Esophagus squamous epithelium (tissue), 5 donors: ENCODE measurements at places on chromosomes 11 and 22.

DNA sequence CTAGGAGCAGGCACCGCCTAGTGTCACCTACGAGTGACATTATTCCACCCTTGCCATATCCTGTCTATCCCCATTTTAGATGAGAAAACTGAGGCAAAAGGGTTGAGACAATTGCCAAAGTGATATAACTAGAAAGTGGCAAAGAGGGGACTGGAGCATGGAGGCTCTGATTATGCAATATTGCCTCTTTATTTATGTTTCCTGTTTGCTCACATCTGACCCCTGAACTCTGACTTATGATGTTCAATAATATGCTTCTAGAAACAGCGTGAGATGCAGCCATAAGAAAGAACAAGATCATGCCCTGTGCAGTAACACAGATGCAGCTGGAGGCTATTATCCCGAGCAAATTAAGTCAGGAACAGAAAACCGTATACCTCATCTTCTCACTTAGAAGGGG lies 7.7 kb downstream of the ELF5 start:
- no peak for DNase-seq

- DNase-seq: no peak
Observed at GRCh38 chr11:106321601-106322000, 244.1 kb downstream of the AASDHPPT start.

DNA sequence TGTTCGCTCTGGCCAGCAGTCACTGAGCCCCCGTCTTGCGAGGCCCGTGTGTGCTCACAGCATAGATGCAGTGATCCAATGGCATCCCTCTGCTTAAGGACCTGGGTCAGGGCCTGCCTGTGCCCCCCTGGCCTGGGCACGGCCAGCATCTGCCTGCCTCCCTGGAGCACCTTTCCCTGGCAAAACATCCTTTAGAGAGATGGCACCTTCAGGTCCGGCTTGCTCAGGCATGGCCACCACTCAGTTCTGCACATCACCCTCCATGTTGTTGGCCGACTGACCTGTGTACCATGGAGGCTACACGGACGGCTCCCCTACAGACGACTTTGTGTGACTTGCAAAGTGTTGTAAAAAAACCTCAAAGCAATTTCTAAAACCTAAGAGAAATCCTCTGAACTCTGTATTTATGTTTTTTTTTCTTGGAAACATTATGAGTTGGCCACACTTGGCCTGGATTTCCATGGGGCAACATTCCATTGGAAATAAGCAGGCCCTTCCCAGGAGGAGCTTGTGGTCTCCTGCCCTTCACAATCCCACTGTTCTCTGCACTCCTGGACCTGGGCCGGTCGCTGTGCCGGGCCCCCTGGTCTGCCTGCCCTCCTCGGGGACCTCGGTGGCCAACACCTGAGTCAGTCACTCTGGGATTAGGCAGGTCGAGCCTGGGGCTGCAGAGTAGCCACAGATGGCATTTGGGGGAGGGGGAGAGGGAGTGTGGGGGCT lies 592.4 kb downstream of the TBC1D22A start:
- no peak for DNase-seq

- DNase-seq: no peak
Observed at GRCh38 chr11:121226415-121227263, 65.9 kb upstream of the SC5D start.

- DNase-seq: no peak
Observed at GRCh38 chr11:38547462-38547861, 1949.4 kb upstream of the RAG2 start.

DNA sequence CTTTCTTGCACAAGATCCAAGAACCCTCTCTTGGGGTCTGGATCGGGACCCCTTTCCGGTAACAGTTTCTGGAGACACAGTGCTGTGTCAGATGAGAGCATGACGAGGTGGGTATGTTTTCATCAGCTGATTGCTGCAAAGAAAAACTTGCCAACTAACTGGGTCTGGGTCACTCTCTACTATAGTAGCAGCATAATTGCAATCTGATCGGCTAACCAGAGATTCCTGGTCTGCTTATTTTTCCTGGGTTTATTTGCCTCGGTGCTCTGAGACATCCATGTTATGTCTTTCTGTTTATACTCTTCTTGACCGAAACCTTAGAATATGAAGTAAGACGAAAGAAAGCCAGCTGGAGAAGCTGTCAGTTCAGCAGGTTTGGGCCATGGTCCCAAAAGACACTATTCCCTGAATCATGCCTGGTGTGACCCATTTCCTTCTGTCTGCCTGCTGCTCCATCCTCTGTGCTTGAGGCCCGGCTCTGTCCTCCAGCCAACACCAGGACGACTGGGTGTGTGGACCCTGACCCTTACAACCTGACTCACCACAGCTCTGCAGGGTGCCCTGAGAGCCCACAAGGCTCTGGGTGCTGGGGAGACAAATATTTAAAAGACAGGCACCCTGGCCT lies 24.1 kb upstream of the CLMP start:
- DNase-seq: no peak

DNA sequence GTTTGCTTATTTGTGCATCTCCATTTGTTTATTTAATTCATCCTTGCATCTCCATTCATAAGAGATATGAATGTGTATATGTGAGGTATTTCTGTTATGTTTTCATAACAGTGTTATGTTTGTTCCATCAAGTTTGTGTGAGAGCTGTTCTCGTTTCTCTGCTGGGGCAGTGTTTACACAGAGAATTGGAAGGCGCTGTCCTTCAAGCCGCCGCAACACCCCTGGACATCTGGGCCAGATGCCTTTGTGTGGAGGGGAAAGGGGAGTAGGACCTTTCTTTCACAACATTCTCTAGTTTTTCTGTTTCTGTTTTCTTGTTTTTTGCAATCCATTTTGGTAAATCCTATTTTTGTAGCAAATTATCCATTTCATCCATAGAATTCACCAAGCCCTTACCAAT lies 7.0 kb upstream of the TM7SF2 start:
- DNase-seq: no peak
